ENCODE measurements at places on chromosomes 16 and 17.

DNA sequence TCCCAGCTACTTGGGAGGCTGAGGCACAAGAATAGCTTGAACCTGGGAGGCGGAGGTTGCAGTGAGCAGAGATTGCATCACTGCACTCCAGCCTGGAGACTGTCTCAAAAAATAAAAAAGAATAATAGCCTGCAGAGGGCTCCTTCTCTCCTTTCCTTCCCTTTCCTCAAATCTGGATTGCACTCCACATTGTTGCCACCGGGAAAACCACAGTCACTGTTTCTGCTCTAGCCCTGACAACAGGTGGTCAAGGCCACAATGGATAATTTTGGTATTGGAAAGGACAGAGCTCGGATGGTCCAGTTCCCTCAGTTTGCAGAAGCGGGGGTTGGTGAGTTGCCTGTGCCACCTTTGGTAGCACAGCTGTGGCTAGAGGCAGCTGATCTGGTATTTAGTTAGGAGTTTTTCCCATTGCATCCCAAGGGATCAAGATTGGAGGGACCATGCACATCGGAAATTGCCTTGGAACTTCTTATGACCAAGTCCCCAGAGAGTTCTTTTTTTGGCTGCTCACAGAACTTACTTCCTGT, 44.7 kb upstream of the PRSS54 start:
- no peak for DNase-seq

- no peak for DNase-seq
Observed at GRCh38 chr17:57406131-57406980, 150.0 kb downstream of the MSI2 start.

DNA sequence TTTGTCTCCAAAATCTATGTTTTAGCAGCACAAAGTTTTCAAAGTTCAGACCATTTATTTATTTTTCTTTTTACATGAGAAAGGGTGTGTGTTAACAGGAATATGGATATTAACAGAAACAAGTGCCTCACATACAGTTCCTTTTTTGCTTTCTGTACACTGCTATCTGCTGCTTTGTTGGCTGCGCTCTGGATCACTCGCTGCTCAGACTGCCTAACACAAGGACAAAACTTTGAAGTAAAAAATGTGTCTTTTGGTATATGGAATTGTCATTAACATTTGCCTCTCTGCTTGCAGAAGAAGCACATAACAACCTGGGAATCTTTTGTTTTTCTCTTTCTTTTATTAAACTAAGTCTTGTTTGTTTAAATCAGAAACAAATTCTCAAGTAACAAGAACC, 262.8 kb downstream of the ZFHX3 start:
- no peak for DNase-seq

GRCh38 chr17:79799538-79800324, 2.9 kb upstream of the CBX8 start:
- no peak for DNase-seq

GRCh38 chr16:86529160-86529559, 18.8 kb downstream of the FOXF1 start:
- DNase-seq = no peak

GRCh38 chr17:50715471-50715870, 3.9 kb upstream of the LUC7L3 start:
- DNase-seq = no peak

- DNase-seq = no peak
Observed at GRCh38 chr17:16977932-16978331, 6.0 kb upstream of the TNFRSF13B start.

All from CD4-positive, alpha-beta T cell treated with Interleukin-6 at 100 ng/mL for 8 hours (primary cell).